ENCODE measurements at places on chromosomes 1 and 21.
A peak's percentile ranks its signal among the peaks of the same experiment; 100 is the strongest.

DNA sequence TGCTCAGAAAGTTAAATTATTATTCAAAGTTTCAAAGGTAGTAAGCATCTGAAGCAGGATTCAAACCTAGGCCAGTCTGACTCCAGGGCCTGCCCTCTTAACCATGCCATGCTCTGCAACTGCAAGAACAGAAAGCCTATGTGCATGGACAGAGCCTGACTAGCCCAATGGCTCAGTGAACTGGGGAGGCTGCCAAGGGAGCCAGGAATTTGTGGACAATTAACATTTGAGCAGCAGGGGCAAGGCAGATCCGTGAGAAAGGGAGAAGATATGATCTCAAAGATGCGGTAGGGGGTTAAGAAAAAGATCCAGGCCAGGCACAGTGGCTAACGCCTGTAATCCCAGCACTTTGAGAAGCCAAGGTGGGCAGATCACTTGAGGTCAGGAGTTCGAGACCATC, 6.5 kb upstream of the ATP1A4 start:
- DNase-seq: no peak

- no peak for DNase-seq
Observed at GRCh38 chr1:147109762-147110161, 62.5 kb downstream of the PRKAB2 start.

GRCh38 chr1:35650416-35650815, 9.1 kb upstream of the PSMB2 start:
- DNase-seq: no peak

DNA sequence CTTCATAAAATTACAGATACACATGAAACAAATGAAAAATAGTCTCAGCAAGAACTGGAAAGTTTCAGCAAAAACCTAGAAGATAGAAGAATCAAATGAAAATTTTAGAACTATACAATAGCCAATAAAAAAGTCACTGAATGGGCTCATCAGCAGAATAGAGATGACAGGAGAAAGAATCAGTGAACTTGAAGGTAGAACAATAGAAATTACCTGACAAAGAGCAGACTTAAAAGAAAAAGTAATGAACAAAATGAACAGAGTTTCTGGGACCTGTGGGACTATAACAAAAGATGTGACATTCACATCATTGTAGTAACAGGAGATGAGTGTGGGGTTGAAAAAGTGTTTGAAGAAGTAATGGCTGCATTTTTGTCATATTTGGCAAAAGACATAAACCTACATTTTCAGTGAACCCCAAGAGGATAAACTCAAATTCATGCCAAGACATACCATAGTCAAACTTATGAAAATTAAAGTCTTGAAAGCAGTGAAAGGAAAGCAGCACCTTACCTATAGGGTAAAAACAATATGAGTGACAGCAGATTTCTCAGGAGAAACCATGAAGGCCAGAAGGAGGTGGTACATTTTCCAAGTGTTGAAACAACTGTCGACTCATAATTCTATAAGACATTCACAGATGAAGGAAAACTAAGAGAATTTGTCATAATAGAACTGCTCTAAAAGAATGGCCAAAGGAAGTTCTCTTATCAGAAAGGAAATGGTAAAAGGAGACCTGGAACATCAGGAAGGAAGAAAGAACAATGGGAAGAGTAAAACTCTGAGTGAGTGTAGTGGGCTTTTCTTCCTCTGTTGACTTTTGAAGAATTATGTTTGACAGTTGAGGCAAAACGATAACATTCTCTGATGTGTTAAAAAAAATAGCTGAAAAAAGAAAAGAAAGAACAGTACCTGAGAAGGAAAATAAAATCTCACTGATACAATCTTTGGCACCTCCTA, 23.5 kb downstream of the NTPCR start:
- no peak for DNase-seq

GRCh38 chr1:216604771-216605170, 118.5 kb downstream of the ESRRG start:
- DNase-seq: no peak

- DNase-seq: no peak
Observed at GRCh38 chr1:156165083-156165482, 11.7 kb downstream of the SEMA4A start.

- no peak for DNase-seq
Observed at GRCh38 chr1:78641558-78641957, 8.1 kb upstream of the IFI44 start.

DNA sequence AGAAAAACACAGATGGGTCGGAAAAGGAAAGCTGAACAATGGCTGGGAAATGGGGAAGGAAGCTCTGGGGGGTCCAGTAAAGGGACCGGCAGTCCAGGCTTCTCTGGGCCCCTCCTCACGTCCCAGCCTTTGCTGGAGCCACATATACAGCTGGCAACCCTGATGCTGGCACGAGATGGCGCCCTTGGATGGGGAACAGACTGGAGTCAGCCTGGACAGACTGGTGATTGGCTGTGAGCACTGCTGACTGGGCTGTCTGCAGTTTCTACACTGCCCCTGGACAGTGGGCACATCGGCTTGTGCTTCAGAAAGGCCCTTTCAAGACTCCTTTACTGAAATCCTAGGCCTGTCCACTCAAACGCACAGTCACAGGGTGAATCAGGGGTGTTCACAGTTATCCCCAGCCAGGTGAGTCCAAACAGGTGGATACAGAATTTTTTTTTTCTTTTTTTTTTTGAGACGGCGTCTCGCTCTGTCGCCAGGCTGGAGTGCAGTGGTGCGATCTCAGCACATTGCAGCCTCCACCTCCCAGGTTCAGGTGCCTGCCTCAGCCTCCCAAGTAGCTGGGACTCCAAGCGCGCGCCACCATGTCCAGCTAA, 31.1 kb upstream of the ZBTB40 start:
- DNase-seq: no peak

DNA sequence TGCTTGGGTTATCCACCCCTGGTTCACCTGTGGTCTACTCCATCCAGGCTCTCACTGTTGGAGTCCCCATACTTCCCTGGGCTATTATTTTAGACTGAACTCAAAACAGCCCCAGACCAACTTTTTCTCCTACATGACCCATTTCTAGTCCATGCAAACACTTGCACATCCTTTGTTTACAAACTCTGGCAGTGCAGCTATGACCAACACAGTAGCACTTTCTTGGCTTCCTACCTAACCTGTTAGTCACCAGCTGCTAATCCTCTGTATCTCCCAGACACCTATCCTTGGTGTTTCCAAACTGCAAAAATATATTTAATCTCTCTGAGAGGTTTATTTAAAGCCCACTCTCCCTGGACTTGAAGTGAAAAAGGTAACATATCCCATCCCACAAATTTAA, 90.8 kb downstream of the DDAH1 start:
- no peak for DNase-seq

- no peak for DNase-seq
Observed at GRCh38 chr1:116165572-116165971, 54.4 kb downstream of the MAB21L3 start.

- no peak for DNase-seq
Observed at GRCh38 chr1:22749919-22750684, 39.5 kb downstream of the EPHB2 start.

DNA sequence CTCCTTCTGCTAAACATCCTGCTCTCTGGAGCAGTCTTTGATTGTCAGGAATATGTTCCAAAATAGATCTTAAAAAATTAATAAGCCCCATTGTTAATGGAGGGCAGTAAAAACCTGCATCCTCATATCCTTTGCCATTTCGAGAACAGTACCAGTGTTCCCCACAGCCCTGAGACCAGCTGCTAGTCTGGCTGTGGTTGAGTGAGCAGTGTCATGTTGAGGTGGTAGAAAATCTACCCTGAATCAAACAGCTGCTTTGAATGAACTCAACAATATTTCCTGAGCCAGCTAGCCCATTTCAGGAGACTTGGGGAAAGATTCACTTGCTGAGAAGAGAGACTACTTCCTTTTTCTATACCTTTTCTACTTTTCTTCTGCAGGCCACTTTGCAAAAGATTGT, 24.4 kb downstream of the FABP3 start:
- DNase-seq: no peak

DNA sequence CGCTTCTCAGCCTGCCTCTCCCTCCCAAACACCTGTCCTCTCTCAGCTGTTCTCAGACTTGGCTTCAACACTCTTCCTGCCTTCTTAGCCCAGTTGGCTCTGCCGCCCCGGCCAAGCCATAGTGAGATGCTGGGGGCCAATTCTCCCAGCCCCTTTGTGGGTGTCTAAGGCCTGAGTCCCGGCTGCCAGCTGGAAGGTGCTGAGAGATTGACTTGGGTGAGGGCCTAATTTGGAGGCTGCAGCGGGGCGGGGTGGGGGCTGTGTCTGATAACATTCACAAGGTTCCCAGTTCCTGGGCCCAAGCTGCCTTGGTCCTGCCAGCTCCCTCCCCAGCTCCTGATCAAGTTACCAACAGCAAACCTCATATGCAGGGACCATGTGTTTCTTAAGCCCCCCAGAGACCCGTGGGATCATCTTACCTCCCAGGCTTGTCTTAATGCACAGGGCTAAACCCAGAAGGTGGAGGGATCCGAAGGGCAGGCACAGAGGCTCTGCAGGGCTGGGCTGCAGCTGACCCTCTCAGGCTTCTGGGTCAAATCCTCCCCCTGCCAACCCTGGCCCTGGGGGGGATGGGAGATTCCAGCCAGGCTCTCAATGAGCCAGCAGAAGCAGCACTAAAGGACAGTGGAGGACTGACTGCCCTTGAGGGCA, 9.8 kb downstream of the INKA2 start:
- DNase-seq: no peak

- peak; percentile 71 for DNase-seq
Observed at GRCh38 chr1:2046174-2046917, 3.9 kb upstream of the PRKCZ start.

DNA sequence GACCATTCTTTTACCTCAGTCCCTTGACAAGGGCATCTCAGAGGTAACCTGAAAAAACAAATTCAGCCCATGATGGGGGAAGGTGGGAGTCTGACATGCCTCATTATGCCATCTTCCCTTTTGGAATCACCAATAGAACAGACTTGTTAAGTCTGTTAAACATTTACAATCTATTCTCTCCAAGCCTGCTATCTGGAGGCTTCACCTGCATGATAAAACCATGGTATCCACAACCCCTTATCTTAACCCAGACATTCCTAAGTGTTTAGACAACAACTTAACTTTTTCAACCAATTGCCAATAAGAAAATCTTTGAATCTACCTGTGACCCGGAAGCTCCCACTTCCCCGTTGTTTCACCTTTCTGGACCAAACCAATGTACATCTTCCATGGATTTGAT, 233.0 kb upstream of the CACYBP start:
- DNase-seq: no peak

GRCh38 chr1:62064829-62065407, 129.7 kb upstream of the L1TD1 start:
- DNase-seq: no peak

GRCh38 chr1:37851782-37852210, 7.6 kb downstream of the MTF1 start:
- no peak for DNase-seq

- no peak for DNase-seq
Observed at GRCh38 chr1:80624682-80625081, 1176.1 kb upstream of the ADGRL2 start.

- no peak for DNase-seq
Observed at GRCh38 chr1:17914987-17915386, 159.9 kb downstream of the ACTL8 start.

DNA sequence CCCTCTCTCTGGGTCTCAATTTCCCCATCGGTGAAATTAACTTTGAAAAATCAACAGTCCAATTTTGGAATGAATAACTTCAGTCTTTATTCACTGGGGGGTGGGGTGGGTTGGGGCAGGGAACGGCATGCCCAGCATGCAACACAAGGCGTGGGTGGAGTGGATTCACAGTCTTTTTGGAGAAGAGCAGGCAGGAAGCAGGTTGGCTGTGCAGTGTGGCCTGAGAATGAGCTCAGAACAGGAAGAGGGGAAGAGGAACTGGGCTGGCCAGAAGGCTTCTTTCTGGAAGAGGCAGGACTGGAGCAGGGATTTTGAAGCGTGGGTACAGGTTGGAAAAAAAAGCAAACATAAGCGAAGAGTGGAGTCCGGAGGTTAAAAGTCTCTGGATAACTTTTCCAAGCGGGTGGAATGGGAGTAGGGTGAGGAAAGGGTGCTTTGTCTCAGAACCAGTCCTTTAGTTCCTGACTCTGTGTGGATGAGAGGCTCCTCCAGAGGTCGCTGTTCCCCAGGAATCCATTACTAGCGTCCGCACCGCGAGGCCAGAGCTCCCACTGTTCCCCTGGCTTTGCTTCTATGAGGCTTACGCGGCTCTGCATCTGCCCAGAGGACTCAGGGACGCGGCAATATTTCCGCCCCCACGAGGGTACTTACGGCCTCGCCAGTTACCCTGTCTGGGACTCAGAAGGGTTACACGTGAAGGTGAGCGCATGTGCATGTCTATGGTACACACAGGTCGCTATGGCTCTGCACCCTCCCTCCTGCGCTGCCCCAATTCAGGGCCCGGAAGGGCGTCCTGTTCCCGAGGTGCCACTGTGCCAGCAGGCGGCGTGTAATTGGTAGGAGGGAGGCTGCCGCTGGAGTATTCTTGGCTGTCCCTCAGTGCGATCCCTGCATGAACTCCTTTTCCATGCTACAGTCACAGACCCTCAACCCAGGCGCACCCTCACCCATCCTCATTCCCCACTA, 5.5 kb upstream of the FOXD2 start:
- no peak for DNase-seq

DNA sequence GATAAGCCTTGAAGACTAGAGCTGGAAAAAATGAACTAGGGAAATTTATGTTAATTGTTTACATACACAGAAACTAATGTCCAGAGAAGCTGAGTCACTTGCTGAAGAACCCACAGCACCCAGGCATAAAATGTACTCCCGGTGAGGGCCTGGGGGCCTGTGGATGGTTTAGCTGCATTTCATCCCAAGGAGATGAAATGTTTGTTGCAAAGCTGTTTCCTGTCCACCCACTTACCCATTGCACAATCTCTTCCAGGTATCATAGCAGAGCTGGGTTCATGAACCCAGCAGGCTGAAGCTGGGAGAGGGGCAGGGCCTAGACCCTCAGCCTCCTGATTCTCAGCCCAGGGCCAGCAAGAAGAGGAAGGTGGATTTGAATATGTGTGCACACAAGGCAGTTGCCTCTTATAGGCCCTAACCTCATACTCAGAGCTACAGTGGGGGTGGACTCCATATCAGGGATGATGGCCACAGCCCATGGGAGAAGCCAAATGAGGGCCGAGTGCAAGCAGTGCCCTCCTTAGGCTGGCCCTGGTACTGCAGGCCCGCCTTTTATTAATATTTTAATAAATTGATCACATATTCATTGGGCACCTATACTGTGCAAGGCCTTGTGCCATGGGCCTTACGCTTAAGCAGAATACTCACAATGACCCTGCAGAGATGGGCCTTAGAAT, 110.8 kb downstream of the LACTBL1 start:
- peak; percentile 43 for DNase-seq

- DNase-seq: no peak
Observed at GRCh38 chr1:226497276-226497833, 51.2 kb upstream of the STUM start.

DNA sequence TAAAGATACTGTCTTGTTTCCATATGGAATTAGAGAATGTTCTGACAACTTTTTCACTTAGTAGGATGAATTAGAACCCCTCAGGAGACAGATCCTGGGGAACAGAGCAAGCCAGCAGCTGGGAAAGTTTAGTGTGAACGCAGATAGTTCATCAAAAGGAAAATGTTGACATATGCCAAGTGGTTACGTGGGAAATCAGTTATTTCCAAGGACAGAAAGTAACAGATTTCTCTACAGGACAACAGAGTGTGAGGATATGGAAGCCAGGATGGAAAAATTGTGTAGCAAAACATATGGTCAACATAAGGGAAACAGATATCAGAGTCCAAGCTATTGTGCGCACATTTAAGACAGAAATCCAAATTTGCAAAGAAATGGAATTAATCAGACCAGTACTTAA, 419.5 kb downstream of the LRRIQ3 start:
- no peak for DNase-seq

GRCh38 chr1:43557744-43558245, 27.1 kb downstream of the PTPRF start:
- DNase-seq: no peak

Measured in activated naive CD4-positive, alpha-beta T cell treated with anti-CD3 and anti-CD28 coated beads, Interleukin-2, amount 50 U/mL, for 72 hours (primary cell).